Stimulated activated CD4-positive, alpha-beta T cell treated with anti-CD3 and anti-CD28 coated beads, Interleukin-15, amount 100 ng/mL, for 1 hour (primary cell): ENCODE measurements at places on chromosomes 3 and 15.

DNA sequence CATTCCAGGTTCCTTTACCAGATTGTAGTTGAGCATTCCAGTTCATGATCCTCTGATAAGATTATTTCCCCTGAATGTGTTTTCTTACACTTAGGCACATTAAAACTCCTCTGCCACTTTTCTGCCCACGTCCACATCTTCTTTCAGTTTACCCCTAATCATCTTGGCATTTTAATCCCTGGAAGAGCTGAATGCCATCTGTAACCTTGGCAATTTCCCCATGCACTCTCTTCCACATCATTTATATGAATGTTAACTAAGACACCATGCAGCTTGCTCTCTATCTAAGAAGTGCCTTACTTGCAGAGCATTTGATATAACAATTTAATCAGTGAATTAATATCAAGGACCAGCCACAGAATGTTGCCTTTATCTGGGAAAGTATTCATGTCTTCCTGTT lies 25.8 kb downstream of the TIMP4 start:
- no peak for DNase-seq

GRCh38 chr3:46979958-46980497 lies 562 bp downstream of the NBEAL2 start:
- DNase-seq, result no peak

DNA sequence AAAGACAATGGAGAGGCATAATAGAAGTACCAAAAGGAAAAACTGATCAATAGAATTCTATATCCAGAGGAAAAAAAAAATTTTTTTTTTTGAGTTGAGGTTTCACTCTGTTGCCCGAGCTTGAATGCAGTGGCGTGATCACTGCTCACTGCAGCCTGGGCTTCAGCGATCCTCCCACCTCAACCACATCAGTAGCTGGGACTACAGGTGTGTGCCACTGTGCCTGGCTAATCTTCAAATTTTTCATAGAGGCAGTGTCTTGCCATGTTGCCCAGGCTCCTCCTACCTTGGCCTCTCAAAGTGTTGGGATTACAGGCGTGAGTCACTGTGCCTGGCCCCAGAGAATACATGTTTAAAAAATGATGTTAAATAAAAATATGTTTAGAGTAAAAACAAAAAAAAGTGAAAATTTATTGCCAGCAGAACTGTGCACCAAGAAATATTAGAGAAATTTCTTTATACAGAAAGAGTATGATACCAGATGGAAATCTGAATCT lies 154.3 kb upstream of the ZBTB20 start:
- DNase-seq, result no peak

DNA sequence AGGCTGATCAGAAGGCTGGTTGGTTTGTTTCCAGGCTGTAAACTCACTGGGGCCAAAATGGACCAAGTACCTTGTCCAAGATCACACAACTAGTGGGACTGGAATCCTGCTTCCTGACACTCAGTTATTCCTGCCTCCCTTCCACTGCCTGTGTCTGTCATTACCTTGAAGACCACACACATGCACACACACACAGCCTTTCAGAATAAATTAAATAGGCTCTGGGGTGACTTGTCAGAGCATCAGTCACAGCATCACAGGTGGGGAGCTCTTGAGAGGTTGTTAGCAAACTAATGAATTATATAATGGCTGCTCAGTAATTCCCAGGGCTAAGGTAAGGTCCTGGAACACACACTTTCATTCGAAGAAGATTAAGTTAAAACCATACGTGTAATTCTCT lies 231.8 kb downstream of the UACA start:
- no peak for DNase-seq

GRCh38 chr15:43143203-43143941 lies 10.0 kb downstream of the TMEM62 start:
- no peak for DNase-seq

GRCh38 chr3:18018491-18019160 lies 276.2 kb upstream of the TBC1D5 start:
- DNase-seq, result no peak

DNA sequence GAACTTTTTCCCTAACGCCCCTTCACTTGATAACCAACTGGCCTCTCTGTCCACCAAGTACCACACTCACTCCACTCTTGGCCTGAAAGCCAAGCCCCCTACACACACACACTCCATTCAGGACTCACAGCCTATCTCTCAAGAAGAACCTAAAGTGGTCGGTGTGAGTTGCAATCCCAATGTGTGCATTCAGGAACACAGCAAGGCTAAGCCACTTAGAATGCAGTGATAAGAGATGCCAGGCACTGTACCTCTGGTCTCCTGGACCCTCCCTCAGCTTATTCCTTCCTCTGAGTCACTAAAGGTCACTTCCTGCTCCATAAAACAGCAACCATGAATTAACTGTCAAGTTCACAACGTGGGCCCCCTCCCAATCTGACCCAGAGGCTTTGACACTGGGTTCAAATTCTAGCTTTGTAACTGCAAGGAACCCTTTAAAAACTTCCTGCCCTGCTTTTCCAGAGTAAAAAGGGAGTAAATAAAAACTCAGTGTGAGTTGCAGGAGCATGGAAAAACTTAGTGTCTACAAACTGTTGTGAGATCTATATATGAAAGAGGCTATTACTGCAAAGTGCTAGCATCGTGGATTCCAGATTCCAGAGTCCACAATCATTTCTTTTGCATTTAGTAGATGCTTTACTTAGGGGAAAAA lies 17.6 kb upstream of the KCNMB3 start:
- DNase-seq, result no peak

- DNase-seq, result no peak
Measured at GRCh38 chr15:69725957-69726356, 273.3 kb downstream of the RPLP1 start.

- DNase-seq, result no peak
Measured at GRCh38 chr15:79101866-79102581, 11.4 kb upstream of the RASGRF1 start.

DNA sequence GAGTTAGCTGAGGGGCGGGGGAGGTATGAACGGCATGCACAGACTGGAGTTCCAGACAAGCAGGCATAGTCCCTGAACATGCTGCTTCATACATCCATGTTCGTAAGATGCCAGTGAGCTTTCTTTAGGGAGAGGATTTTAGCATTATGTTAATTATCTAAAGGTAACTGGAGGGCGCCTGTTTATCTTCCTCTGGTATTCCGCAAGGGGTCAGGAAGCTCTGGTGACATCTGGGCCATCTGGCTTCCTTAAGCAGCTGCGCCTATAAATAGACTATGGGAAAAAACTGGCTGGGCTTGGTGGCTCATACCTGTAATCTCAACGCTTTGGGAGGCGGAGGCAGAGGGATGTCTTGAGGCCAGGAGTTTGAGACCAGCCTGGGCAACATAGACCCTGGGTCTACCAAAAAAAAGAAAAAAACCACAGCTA lies 1.5 kb upstream of the FBXO22 start:
- no peak for DNase-seq

DNA sequence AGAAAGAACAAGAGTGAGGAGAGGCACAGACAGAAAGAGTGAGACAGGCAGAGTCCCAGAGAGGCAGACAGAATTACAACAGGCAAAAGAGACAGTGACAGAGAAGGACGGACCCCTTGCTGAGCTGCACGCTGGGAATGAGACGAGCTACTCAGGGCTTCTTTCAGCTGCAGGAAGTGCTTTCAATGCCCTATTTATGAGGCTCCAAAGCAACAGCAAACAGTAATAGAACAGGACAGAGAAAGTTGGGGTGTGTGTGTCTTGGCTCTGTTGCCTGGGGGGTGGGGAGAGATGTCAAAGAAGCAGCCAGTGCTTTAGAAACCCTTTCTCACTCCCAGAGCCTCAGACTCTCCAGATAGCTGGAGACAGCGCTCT lies 502 bp upstream of the TIMP4 start:
- DNase-seq, result no peak

DNA sequence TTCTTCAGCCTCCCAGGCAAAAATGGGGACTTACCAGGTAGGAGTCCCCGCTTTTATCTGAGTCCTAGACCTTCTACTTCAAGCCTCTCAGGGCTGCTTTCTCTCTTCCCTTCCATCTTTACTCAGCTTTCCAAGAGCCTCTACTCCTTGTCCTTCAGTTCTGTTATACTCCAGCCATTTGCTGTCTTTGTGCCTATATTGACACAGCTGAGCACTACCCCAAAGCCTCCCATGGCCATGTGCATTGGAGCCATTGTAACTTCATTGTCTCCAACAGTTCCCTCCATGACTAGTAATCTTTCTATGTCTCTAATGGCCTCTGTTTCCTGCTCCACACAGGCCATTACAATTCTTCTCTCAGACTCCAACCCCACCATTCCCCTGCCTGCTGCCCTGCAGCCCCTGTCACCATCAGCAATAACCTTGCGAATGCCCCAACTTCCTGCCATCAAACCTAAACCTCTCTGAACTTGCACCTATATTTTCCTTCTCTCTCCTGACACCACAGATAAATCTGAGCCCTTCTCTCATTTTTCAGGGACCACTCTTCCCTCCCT lies 77.9 kb upstream of the ADPGK start:
- no peak for DNase-seq

DNA sequence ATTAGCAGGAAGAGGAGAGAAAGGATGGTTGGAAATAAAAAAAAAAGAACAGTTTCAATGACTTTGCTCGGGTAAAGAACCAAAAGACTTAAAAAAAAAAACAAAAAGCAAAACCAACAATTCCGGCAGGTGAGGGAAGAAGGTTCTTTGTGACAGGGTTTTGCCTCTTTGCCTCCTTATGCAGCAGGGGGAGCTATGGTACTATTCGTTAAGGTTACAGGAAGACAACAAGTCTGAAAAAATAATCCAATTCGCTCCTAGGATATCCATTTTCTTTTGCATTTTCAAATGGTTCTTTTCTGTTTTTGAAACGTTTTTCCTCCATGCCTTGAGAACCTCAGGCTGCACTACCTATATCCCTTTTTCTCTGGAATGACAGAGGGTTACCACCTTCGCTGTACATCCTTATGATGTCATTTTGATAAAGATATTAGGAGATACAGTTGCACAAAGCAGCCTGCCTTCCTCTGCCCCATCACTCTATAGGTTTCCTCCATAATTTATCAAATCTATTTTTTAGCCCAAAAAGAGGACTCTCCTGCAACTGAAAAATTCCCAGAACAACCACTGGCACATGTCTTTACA lies 55.0 kb downstream of the CFAP20DC start:
- no peak for DNase-seq

GRCh38 chr3:41580274-41580959 lies 381.1 kb downstream of the CTNNB1 start:
- DNase-seq, result no peak

GRCh38 chr3:82133070-82133606 lies 371.7 kb upstream of the GBE1 start:
- DNase-seq, result no peak

DNA sequence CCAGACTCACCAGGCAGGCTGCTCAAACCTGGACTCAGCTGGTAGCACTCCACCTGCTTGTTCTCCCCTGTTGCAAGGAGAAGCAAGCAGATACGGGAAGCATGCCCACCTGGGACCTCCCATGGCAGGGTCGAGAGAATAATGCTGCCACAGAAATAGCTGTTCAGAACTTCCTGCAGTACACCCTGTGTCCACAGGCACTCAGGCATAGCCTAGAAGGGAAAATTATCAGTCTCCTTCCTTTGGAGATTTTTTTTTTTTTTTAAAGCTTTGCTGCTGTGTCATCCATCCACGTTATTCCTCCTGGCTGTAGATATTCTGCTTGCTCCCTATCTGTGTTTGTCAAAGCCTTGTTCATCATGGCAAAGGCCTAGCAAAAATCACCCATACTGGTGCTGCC lies 32.7 kb upstream of the RPS17 start:
- DNase-seq, result no peak

GRCh38 chr3:124636863-124637296 lies 93.4 kb upstream of the UMPS start:
- no peak for DNase-seq

DNA sequence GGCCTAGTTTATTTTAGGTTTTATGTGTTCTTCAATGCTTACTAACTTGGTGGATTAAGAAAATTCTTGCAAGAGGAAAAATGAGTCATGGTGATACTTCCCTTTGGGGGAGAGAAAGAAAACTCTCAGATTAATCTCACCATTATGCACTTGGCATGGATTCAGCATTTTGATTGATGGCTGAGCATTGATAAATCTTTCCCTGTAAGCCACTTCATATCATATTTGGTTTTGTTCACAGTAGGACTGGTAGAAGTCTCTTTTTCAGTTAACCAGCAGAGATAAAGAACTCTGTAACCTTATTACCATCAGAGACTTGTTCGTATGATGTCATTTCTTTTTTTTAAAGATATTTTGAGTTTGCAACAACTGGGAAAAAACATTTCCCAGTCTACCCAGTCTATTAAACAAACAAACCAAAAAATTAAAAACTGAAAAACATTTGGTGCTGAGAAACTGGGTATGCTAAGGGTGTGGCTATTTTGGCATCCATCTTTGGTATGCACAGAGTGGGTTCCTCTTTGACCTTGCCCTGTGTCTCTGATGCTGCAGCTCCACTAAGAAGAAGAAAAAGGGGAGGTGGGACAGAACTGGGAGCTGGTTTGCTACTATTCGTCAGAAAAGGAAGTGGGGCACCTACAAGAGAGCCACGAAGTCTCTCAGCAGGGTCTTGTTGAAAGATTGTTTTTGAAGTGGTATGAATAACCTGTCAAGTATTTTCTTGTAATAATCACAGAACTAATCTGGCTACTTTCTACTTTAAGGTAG lies 17.2 kb downstream of the TMOD3 start:
- DNase-seq, result no peak

GRCh38 chr15:54719325-54719724 lies 477.4 kb downstream of the RSL24D1 start:
- no peak for DNase-seq
